ENCODE measurements at places on chromosomes 2 and 18. TPM values are rescaled to one million over a fixed set of nuclear protein-coding genes. Genes with fewer than 3 reads are reported as not detected.

SFT2D3 gene
- 2.9 TPM for total RNA-seq

GCC2 gene
- total RNA-seq = 16.7 TPM

CD226 gene
- 0.09 TPM for total RNA-seq

GRP gene
- total RNA-seq = not detected

REG3G gene
- total RNA-seq = not detected

ACVR1C gene
- not detected for total RNA-seq

LNPK gene
- total RNA-seq = 13.6 TPM

RAB27B gene
- total RNA-seq = 3.5 TPM

STK39 gene
- 5.5 TPM for total RNA-seq

VWC2L gene
- not detected for total RNA-seq

OTOS gene
- not detected for total RNA-seq

RESP18 gene
- not detected for total RNA-seq

RRM2 gene
- 17.1 TPM for total RNA-seq

CHRND gene
- not detected for total RNA-seq

CYP1B1 gene
- total RNA-seq = 0.18 TPM

KIAA2012 gene
- not detected for total RNA-seq

UGT1A8 gene
- not detected for total RNA-seq

NEUROD1 gene
- total RNA-seq = not detected

ZNF385B gene
- total RNA-seq = not detected

CHRNG gene
- total RNA-seq = not detected

DSG4 gene
- total RNA-seq = not detected

IL1F10 gene
- total RNA-seq = not detected

TDRD15 gene
- under 0.01 TPM for total RNA-seq

SULT1C2 gene
- not detected for total RNA-seq

TMBIM1 gene
- 118 TPM for total RNA-seq

KYNU gene
- total RNA-seq = not detected

SERPINB2 gene
- 30.7 TPM for total RNA-seq

REG3A gene
- not detected for total RNA-seq

ZNF519 gene
- total RNA-seq = 3.3 TPM

ZBTB7C gene
- not detected for total RNA-seq

MAP3K19 gene
- total RNA-seq = not detected

PLEKHB2 gene
- total RNA-seq = 101 TPM

All from endothelial cell of coronary artery (primary cell).